ENCODE measurements at places on chromosomes 13 and 19.

- DNase-seq = no peak
Measured at GRCh38 chr19:42090672-42091071, 14.7 kb downstream of the ZNF574 start.

DNA sequence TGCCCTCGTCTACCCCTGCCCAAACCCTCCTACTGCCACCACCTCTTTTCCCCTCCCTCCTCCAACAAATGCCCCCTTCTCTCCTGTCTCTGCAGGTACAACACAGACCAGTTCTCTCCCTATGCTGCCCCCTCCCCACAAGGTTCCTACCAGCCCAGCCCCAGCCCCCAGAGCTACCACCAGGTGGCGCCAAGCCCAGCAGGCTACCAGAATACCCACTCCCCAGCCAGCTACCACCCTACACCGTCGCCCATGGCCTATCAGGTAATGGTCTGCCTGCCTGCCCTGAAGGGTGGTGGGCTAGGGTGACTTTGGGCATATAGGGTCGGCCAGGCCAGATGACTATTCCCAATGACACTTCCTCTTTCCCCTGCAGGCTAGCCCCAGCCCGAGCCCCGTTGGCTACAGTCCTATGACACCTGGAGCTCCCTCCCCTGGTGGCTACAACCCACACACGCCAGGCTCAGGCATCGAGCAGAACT is 6.5 kb upstream of the TIMM50 start:
- DNase-seq = no peak

- DNase-seq = no peak
Measured at GRCh38 chr19:30070198-30070967, 128.3 kb downstream of the URI1 start.

GRCh38 chr19:37969695-37970094 is 62.7 kb downstream of the SIPA1L3 start:
- DNase-seq = no peak

DNA sequence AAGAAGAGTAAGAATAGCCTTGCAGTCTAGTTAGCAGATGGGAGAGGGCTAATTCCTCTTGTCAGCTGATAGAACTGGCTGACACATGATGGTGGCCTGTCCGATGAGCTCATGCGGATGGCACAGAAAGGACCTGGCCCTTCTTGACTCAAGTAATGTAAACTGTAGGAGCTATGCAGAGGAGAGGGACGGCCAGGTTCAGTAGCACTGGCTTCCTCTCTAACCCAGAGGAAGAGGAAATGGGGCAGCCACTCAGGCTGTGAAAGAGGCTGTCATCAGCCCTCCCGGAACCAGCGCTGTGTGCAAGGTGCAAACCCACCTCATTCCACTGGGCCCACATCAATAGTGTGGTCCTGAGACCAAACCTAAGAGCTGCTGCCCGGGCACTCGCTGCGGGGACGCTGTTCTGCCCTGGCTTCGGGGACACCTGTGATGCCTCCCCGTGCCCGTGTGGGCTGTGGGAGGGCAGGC is 30.8 kb upstream of the USE1 start:
- DNase-seq = no peak

GRCh38 chr19:45403272-45403671 is 1.6 kb downstream of the PPP1R13L start:
- no peak for DNase-seq

- no peak for DNase-seq
Measured at GRCh38 chr13:105193026-105193425, 1342.4 kb downstream of the EFNB2 start.

GRCh38 chr19:36169084-36169760 is 17.0 kb upstream of the COX7A1 start:
- no peak for DNase-seq

DNA sequence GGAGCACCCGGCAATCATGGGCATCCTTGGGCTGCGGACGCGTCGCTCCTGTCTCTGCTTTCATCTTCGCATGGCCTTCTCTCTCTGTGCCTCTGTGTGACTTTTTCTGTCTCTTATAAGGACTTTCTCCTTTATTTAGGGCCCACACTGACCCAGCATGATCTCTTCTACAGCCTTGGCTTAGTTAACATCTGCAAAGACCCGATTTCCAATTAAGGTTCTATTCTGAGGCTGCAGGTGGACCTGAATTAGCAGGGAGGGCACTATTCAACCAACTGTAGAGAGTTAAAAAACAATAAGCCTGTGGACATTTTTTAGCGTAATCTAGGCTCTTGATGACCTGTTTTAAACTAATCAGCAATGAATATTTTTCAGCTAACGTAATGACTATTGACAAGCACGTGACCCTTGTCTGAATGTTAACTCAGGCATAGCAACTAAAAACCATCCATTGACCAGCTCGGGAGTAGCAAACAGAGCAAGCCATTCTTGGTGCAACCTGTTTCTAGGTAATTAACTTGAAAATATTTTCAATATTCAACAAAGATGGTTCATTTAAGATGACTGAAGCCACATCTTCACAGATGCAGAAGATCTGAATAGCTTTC is 15.2 kb downstream of the F10 start:
- DNase-seq = no peak

DNA sequence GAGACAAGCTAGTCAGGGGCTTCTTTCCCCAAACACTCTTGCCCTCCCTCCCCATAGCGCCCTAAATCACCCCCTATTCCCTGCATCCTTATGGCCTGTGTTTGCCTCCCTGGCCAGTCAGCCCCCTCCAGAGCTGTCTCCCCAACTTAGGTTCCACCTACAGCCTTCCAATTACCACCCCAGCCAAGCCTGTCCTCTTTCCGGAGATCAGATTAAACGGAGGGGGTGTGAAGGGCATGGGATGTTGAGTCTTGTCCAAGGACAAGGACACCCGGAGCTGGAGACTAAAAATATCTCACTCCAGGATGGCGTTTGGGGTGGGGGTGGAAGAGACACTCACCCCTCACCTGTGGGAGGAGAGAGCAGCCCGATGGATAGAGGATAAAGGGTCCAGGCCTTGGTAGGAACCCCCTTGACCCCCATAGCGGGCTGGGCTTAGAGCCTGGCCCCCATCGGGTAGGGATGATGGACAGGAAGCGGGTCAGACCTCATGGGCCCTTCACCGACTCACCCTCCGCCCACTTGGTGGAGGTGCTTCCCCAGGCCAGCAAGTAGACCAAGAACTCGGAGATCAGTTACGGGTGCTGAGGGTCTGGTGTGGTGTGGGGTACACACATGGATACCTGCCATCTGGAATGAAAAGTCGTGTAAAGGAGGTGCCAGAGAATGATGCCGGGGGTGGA is 6.0 kb downstream of the ZNF865 start:
- no peak for DNase-seq

DNA sequence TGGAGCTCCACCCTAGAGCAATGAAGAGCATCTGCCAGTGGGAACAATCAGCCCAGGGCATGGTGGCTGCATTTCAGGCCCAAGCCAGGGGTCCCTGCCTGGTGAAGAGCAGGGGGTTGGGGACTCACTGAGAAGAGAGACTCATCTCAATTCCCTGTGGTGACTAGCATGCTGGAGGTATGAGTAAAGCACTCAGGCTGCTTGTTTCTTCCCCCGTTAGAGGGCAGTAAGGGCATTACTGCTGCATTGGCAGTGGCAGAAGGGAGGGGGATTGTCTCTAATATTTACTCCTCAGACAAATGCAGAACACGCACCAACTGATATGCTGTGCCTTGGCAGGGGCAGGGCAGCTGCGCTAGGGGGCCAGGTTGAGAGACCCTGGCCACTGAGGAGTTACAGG is 329.1 kb downstream of the SLITRK5 start:
- no peak for DNase-seq

DNA sequence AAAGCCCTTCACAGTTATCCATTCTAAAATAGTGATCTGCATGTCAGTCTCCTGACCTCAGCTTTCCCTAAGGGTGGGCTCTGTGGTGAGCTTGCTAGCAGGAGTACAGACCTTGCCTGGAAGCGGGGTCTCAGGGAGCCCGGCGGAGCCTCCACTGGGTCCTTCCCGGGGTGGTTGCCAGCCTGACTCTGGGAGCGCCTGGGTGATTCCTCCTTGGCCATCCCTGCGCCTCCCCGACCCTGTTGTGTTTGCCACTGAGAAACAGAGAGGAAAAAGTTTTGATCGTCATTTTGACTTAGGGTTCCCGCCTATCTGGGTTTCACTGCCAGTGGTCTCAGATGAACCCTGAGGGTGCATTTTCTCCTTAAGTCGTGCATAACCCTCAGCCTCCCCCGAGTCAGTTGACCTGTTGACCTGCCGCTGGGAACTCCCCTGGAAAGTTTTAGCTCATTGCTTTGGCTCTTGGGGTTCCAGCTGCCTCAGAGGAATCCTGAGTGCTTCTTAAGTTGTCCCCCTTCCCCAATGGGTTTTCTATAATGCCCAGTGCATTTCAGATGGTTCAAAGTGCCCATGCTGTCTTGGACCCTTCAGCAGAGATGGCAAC is 117.8 kb downstream of the RAB20 start:
- no peak for DNase-seq

DNA sequence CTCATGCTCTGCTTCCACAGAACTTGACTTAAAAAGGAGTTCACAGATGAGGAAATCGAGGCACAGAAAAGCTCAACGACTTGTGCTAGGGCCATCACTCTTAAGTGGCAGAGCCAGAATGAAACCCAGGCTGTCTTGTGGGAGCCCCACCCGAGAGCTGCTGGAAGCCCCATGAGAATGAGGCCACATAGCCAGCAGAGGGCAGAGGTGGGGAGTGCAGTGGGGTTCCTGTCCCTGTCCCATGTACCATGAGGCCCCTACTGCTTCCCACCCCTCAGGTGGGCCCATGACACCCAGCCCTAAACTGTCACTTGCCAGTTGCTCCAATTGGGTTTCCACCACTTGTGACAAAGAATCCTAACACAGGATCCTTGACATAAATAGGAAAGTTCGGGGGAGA is 175.9 kb downstream of the IRS2 start:
- no peak for DNase-seq

DNA sequence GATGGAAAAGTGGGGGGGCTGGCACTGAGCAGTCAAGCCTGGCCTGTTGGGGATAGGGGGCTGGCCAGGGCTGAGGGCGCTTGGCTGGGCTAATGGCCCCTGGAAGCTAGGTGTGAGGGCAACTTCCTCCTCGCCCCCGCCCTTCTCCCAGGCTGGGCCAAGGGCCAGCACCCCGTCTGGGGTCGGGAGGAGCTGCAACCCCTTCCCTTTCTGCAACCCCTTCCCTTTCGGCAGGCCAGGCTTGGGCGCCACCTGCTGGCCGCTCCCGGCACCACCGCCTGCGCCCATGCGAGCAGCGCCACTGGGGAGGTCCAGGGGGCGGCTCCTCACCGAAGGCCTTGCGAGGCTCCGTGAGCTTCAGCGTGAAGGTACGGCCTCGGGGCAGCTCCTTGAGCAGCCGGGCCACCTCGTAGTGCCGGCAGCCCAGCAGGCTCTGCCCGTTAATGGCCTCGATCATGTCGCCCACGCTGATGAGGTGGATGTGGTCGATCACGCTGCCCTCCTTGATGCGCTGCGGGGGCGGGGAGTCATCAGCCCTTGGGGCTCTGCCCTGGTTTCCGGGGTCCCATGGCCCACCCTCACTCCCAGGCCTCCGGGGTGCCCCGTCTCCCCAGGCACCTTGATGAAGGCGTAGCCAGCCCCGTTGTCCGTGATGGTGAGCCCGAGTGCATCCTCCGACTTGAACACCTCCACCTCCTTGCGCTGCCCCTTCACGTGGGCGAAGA is 5.0 kb upstream of the PTGER1 start:
- DNase-seq = peak; percentile 13

GRCh38 chr13:80591976-80592740 is 251.2 kb upstream of the SPRY2 start:
- DNase-seq = no peak

DNA sequence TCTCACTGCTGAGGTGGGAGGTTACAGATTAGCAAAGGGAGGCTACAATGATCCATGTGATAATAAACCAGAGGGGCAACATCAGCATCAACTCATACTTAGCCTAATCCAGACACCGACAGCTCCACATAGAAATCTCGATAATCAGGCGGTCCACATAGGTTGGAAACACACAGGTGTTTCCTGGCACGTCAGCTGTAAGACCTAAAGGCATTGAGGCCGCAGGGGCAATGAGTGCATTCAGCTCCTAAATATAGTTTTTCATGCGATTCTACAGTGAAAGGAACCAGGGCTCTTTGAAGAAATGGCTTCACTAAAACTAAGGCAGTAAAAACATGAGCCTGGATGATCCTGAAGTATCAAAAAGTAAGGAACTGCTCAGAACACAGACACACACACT is 19.3 kb downstream of the PLPP2 start:
- no peak for DNase-seq

DNA sequence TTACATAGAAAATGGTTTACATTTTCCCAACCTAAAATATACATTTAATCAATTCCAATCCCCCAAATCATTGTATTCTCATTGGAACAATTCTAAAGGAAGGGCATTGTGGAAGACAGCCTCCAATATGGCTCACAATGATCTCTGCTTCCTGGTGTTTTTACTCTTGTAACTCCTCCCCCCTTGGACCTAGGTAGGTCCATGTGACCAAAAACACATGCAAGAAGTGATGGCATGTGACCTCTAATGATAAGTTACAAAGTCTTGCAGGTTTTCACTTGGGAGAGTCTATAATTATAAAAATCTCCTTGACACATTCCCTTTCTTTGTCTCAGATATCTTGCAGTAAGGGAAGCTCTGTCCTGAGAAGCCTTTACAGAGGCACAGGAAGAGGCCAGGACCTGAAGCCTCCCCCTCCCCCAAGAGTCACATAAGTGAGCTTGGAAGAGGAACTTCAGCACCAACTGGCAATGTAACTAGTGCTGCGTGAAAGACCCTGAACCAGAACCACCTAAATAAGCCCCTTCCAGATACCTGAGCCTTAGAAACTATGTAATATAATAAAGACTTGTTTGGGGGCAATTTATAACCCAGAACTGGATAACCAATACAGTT is 816.2 kb upstream of the ATXN8OS start:
- DNase-seq = no peak

DNA sequence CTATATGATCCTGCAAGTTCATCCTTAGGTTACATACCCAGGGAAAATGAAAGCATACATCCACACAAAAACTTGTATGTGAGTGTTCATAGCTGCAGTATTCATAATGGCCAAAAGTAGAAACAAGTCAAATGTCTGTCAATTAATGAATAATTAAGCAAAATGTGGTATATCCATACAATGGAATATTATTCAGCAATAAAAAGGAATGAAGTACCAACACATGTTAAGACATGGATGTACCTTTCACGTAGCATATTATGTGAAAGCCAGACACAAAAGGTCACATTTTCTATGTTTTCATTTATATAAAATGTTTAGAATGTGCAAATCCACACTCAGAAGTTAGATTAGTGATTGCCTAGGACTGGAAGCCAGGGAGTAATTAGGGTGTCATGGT is 75.4 kb downstream of the ZNF429 start:
- no peak for DNase-seq

GRCh38 chr13:67133476-67133875 is 96.7 kb downstream of the PCDH9 start:
- no peak for DNase-seq

GRCh38 chr19:10086591-10087192 is 575 bp downstream of the SHFL start:
- no peak for DNase-seq

- DNase-seq = no peak
Measured at GRCh38 chr13:113601166-113602070, 16.9 kb downstream of the TFDP1 start.
